ENCODE measurements at places on chromosomes 5 and 9.

DNA sequence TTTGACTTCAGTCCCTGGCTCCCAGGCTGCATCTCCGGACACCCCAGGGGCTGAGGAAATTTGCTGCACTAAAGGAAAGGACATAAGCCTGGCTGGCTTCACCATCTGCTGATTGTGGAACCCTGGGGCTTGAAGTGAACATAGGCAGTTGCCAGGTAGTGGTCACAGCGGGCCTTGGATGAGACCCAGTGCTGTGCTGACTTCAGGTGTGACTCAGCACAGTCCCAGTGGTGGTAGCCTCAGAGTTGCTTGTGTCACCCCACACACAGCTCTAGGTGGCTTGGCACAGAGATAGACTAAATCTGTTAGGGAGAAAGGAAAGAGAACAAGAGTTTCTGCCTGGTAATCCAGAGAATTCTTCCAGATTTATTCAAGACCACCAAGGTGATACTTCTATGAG is 36.1 kb upstream of the RUSC2 start:
- no peak for DNase-seq

GRCh38 chr9:18379073-18379811 is 94.7 kb upstream of the ADAMTSL1 start:
- no peak for DNase-seq

DNA sequence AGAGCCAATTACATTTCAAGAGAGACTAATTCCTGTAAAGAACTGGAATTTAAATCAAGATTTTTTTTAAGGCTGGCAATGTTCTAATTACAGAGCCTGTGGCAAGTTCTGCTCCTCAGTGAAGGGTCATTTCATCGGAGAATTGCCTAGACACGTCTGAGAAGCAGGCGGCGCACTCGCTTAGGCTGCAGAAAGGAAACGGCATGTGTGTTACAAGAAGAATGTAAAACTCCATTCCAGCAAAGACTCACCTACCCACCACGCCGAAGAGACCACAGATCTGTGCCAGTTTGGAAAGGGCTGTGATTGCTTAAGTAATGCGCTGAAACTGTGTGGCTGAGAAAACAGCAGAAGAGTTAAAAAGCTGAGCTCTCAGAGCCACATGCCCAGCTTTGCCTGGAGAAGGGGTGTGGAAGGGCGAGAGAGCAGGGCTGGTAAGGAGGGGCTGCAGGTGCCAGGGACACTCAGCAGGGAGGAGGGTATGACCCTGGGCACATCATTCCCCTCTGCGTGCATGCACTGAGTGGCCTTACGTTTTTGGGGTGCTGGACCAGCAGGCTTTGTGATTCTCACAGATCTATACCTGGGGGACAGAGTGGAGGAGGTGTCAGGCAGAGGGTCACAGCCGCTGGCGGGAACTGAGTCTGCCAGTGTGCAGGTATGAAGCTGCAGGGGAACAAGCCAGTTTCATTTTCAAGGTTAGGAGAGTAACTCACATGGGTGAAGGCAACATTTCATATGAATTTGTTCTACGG is 17.8 kb upstream of the SLC25A51 start:
- no peak for DNase-seq

DNA sequence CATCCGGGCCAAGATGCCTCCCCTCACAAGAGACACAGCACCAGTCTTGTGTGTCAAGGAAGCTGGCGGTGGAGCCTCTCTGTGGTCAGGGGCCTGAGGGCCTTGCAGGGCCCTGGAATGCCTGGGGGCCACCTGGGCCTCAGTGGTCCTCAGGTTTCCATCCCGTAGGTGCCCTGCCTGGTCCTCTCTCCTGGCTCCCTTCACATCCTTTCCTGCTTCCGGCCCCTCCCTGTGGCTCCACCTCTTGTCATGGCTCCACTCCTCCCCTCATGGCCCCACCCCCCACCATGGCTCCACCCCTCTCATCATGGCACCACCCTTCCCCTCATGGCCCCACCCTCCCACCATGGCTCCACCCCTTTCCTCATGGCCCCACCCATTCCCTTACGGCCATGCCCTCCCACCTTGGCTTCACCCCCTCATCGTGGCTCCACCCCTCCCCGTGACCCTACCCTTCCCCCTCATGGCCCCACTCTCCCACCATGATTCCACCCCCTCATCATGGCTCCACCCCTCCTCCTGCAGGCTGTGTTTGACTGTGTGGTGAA is 175.8 kb downstream of the CACNA1B start:
- DNase-seq: no peak

GRCh38 chr5:171711571-171711970 is 74.0 kb upstream of the SMIM23 start:
- no peak for DNase-seq

DNA sequence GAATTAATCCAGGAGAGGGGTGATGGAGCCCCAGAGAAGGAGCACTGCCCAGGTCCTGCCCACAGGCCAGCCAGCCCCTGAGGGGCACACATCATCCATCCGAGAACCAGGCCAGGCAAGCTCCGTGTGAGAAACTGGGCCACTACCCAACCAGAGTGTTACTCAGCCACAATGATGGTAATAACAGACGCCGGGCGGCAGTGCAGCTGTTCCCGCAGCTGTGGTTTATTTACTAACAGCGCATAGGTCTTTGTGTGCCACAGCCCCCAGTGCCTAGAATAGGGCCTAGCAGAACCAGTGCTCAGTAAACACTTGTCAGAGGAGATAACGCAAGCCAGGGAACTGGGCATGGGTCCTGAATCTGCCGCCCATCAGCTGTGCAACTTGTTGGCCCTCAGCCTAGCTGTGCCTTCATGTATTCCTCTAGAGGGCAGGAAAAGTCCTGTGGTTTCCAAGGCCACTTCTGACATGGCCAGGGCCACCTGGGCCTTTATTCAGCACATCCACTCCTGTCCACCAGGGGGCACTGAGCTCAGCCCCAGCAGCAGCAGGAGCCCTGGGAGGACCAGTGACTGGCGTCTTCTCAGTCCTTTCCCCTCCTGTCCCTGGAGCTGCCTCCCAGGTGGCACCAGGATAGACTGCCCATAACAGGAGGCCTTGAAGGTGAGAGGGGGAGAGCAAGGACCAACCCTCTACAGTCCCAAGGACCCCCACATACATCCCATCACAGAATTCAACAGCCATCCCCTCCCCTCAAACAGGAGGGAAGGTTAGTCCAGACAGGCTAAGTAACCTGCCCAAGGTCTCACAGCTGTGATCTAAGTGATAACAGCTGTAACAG is 2.1 kb downstream of the MXD3 start:
- DNase-seq: peak; percentile 72

DNA sequence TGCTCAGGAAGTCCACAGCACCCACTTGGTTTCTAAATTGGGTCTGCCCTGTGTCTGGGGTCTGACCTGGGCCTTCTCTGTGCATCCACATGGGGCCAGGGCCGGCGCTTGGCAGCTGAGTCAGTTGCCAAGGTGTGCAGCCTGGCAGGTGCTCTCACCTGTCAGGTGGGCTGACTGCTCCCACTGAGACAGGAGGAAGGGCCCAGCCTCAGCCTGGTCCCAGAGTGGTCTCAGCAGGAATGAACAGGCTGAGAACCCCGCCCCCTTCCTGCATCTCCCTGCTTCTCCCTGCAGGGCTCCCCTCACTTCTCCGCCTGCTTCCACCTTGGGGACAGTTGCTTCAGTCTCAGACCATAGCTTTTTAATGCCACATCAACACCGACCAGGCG is 60.5 kb downstream of the BARX1 start:
- no peak for DNase-seq

All from CD14-positive monocyte (primary cell).